Peyer's patch (tissue), 4 donors: ENCODE measurements at places on chromosomes 12 and 14. TPM values are rescaled to one million over a fixed set of nuclear protein-coding genes. Genes with fewer than 3 reads are reported as not detected.

DNA sequence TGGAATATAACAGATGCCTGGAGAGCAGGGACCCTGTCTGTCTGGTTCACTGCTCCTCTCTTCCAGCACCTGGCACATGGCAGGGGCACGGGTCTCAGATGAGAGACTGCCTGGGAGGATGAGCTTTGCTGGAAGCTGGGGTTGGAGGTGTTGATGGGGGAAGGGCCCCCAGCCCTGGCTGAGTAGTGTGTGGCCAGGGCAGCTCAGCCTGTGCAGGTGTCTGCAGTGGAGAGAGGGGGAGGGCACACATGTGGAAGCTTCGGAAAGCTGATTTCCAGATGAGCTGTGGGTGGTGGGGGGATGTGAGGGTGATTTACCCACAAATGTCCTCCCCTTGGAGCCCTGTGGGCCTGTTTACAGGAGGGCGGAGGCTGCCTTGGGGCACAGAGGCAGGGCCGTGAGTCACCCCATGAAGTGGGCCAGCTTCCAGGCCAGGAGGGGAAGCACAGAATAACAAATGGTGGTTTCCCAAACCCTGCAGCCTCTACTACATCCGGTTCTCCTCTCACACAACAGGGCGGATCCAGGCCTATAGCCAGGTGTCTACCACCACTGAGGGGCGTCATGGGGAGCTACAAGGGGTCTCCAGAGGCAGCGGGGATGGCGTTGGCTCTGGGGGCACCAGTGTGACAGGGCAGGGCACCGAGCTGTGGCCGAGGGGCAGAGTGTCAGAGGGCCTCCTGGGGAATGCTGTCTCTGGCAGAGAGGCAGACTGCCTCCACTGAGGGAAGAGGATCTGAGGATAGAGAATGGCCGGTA, 11.0 kb downstream of the KRT7 start:
- peak; percentile 76 for DNase-seq

- peak; percentile 58 for DNase-seq
Observed at GRCh38 chr12:128069359-128069997, 197.5 kb upstream of the TMEM132C start.

- no peak for DNase-seq
Observed at GRCh38 chr14:100839315-100839585, 13.3 kb downstream of the MEG3 start.

DNA sequence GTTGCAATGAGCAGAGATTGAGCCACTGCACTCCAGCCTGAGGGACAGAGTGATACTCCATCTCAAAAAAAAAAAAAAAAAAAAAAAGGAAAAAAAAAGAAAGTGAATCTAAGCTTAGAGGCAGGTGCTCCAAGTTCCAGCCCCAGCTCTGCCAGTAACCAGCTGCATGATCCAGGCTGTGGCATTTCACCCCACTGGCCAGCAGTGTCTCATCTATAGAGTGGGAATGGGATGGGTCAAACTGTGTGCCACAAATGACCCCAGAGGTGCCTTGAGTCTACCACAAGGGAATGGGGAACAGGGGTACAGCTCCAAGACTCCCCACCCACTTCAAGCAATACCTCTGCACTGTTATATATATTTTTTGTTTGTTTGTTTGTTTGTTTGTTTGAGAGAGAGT, 5.0 kb downstream of the PLEKHD1 start:
- DNase-seq, result no peak

DNA sequence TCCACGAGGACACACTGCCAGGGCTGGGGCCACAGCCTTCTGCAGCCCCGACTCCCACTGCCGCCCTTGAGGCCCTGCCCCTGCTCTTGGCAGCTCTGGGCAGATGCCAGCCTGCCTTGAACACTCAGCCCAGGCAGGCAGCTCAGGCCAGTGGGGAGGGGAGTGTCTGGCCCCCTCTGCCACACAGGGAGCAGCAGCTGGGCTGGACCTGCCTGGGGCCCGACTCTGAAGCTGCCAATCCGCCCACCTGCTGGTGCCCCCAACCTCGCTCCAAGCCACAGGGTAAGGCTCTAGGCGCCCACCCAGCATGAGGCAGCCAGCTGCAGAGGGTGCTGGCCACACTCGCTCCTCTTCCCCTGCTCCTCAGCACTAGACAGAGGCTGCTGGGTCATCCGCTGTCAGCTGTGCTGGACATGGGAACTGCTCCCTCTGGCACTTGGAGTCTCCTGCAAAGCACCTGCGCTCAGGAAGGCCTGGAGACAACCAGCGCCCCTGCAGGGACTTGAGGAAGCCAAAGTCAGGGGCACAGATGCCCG, 24.6 kb upstream of the NUDT14 start:
- DNase-seq, result no peak

DNA sequence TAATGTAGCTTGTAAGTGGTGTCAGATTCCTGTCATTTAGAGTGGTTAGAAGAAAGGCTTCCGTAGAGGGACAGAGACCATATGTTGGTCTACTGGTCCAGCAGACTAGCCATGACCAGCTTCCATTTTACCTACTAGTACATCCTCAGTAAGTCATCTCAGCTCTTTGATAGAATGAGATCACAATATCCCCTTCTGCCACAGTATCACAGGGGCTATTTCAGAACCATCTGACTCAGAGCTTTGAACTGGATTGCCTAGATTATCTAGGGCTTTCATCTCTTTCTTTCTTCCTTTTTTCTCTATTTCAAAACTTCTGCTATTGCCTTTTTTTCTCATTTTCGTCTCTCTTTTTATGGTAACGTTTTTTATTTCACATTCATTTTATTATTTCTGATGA, 4.7 kb downstream of the ZDHHC17 start:
- no peak for DNase-seq

GRCh38 chr12:111424189-111424792, 18.6 kb downstream of the SH2B3 start:
- no peak for DNase-seq

DNA sequence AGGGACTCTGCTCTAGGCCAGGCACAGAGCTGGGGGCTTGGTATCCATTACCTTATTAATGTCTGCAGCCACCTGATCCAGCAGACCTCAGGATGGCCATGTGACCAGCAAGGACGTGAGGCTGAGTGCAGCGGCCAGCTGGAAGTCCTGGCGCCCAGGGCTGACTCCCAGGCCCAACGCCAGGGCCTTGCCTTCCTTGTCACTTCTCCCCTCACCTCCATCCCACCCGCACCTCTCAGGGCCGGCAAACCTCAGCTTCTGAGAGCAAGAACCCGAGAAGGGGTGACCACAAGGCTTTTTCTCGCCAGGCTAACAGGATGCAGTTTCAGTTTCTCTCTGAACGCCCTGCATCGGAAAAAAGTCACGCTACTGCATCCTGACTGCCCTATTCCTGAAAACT, 15.4 kb downstream of the RAB35 start:
- DNase-seq, result no peak

- no peak for DNase-seq
Observed at GRCh38 chr12:107319533-107320032, 226.2 kb upstream of the CRY1 start.

- DNase-seq, result no peak
Observed at GRCh38 chr12:70756791-70757190, 119.6 kb upstream of the PTPRB start.

- DNase-seq, result no peak
Observed at GRCh38 chr14:77197988-77198387, 16.4 kb downstream of the TMEM63C start.

DNA sequence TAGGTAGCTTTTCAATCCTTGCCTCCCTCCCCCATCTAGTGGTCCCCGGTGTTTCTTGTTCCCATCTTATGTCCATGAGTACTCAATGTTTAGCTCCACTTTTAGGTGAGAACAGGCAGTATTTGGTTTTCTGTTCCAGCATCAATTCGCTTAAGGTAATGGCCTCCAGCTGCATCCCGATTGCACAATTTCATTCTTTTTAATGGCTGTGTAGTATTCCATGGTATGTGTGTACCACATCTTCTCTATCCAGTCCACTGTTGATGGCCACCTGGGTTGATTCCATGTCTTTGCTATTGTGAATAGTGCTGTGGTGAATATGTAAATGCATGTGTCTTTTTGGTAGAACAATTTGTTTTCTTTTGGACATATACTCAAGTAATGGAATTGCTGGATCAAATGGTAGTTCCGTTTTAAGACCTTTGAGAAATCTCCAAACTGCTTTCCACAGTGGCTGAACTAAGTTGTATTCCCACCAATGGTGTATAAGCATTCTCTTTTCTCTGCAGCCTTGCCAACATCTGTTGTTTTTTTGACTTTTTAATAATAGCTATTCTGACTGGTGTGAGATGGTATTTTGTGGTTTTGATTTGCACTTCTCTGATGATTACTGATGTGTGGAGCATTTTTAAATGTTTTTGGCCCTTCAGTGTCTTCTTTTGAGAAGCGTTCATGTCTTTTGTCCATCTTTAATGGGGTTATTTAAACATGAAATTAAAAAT, 34.2 kb upstream of the ASPG start:
- DNase-seq, result no peak

DNA sequence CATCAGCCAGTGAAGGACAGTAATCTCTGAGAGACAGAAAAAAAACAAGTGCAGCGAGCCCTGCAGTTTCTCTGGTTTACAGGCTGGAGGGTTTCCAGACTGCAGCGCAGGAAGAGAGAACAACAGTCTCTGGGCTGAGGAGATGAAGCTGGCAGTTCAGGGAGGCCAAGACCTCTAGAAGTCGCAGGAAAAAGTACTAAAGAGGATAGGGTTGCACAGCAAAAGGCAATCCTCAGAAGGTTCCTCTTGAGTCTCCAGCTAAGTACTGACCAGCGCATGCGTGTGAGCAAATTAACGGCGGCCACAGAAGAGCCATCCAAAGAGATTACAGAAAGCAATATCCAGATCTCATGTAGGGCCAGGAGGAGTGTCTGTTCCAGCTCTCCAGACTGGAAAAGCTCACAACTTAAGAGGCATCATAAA, 12.2 kb upstream of the CCDC60 start:
- no peak for DNase-seq

DNA sequence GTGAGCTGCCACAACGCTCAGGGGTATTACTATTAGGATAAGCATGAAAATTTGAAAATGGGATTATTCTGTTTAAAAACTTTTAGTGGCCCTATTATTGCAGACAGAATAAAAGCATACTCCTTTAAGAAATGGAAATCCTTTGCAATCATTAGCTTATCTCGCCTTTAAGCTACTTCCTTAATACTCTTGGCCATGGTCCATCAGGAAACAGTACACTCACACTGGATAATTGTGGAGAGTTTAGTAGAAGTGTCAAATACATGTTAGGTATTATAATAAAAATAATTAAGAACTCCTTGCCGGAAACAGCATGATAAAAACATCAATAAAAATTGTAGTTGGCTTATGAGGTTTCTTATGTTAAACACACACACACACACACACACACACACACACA, 100.4 kb upstream of the PPFIA2 start:
- no peak for DNase-seq

- no peak for DNase-seq
Observed at GRCh38 chr14:102278631-102278935, 26.4 kb downstream of the MOK start.

- no peak for DNase-seq
Observed at GRCh38 chr14:74863274-74863673, 12.7 kb downstream of the PROX2 start.

Gene SLC10A1
- not detected for total RNA-seq

Gene PPP4R4
- not detected for total RNA-seq

Gene CCDC197
- not detected for total RNA-seq

Gene B4GALNT3
- total RNA-seq, result 9.1 TPM
